Fibroblast of skin of left biceps (primary cell): ENCODE measurements at places on chromosomes 1 and 21.
A peak's percentile ranks its signal among the peaks of the same experiment; 100 is the strongest.

GRCh38 chr1:162997499-162998285, 71.5 kb upstream of the RGS4 start:
- peak; percentile 67 for DNase-seq

GRCh38 chr21:25878344-25878743, 143.6 kb downstream of the GABPA start:
- no peak for DNase-seq

- no peak for DNase-seq
Measured at GRCh38 chr1:203410182-203410900, 59.4 kb upstream of the FMOD start.

- DNase-seq: peak; percentile 52
Measured at GRCh38 chr1:16888860-16889816, 6.6 kb upstream of the RNU1-2 start.

DNA sequence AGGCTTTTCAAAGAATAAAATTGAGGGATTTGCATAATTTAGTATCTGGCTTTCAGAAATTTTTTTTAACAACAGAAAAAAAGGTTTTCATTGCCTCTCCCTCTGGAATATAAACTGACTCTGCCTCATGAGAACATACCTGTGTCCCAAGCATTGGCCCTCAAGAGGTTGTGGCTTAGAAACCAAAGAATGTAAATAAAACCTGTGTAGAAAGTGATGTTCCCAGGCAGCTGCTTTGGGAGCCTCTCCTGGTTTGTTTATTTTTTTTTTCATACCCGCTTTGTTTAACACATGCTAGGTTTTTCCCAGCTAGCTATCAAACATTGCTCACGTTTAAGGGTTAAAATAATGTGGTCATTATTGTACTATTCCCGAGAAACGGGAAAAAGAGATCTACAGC, 40.5 kb upstream of the IFNAR2 start:
- no peak for DNase-seq

GRCh38 chr1:8086055-8086454, 59.9 kb upstream of the ERRFI1 start:
- no peak for DNase-seq

DNA sequence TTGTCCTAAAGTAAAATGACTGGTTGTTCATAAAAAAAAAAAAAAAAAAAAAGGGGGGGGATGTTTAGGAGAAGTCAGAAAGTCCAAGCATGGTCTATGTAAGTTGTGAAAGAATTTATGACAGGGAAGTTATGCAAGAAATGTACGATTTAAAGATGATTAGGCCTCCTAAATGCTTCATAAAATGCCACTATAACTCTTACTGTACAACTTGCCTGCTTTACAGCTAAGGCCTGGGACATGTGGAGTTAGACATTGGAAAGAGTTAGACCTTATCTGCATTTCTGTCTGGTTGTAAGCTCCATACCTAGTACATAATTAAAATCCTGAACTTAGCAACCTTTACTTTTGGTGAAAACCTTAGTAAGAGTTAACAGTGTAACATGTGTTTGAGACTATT, 150.0 kb downstream of the TPR start:
- DNase-seq: no peak

DNA sequence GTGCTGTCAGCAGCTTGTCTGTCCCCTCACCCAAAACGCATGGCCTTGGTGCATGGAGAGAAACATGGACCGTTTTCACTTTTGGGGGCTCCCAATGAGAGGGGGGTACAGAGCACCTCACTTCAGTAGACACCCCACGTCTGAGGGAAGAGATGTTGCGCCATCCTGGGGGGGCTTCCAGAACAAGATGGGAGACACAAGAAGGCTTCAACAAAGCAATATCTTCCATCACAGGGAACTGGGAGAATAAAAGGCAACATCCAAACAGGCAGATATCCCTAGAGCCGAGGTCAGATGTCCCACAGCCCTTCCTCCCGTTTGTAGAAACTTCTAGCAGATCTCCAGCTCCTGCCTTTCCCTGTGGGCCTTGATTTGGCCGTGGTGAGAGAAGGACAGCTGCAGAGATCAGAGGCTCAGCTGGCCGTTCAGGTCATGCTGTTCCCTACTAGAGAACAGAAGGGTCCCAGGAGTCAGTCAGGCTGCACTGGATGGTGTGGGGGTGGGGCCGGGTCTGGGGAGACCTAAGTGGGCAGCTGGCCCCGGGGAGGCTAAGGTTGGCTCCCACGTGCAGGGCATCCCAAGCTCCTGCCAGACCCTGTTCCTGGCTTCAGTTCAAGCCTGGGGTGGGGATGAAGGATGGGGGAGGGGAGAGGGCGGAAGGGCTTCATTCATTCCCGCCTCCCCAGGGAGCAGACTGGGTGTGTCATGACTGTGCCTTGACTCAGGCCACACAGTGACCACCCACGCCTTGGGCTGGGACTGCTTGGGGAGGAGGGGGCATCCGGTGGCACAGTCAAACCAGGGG, 4.4 kb downstream of the PLOD1 start:
- no peak for DNase-seq

DNA sequence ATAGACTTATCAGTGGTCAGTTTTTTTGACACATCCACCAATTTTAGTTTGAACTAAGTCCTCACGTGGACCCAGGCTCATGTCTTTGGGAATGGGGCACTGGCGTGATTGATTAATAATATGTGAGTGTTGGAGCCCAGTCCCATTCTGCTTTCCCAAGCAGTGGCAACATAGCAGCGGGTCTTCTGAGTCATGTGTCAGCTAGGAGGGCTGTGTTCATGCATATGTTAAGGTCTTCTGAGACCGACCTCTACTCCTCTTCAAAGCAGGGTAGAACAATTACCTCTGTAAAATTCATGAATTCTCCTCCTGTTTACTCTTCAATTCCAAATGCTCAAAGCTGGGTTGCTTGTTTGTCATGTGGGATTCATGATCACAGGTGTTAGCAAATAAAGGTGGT, 291.3 kb downstream of the CAMTA1 start:
- no peak for DNase-seq

GRCh38 chr1:219281831-219282230, 108.2 kb downstream of the LYPLAL1 start:
- DNase-seq: no peak

DNA sequence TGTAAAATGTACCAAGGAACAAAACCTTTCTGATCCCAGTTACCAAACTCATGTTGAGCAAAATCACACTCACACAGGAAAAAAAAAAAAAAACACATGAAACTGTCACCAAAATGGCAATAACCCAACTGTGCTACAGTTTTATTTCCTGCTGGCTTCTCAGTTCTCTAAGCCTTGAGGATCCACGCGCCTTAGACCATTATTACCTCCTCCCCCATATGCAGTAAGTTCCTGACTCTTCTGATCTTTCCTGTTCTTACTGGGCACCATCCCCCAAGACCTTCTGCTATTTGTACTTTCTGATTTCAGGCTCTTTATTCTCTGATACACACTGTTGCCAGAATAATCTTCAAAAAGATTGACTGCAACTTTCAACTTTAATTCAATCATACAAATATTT, 79.6 kb downstream of the SLC45A1 start:
- no peak for DNase-seq

DNA sequence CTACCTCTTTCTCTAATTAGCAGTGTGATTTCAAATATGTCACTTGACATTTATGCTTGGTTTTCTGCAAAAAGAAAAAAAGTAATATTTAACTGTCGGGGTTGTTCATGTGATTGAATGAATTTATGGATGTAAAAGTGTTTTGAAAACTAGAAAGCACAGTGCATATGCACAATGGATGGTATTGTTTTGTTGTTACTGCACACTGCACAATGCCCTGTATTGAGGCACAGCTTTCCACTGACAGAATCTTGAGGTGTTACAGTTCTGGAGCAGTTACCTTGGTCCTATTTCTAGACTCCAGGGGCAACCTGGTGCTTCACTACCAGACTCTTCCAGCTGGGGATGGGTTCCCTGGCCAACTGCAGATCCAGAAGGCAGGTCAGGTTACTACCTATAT, 116.8 kb upstream of the L1TD1 start:
- no peak for DNase-seq

DNA sequence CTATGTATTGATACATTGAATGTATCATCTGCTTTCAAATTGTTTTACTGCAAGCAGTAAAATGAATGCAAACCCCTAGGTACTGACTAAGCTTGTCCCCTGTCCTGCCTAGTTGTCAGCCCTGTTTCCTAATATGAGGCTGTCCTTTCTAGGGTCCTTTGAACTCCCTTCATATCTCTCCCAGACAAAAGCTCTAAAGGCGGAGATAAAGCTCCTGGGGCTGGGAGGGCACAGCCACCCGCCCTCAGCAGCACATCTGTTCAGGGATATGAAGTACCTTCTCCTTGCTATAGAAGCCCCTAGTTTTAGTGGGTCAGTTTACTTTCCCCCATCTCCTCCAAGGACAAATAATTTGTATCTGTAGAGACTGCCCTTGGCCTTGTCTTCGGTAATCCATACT, 93.1 kb upstream of the ETS2 start:
- DNase-seq: no peak

DNA sequence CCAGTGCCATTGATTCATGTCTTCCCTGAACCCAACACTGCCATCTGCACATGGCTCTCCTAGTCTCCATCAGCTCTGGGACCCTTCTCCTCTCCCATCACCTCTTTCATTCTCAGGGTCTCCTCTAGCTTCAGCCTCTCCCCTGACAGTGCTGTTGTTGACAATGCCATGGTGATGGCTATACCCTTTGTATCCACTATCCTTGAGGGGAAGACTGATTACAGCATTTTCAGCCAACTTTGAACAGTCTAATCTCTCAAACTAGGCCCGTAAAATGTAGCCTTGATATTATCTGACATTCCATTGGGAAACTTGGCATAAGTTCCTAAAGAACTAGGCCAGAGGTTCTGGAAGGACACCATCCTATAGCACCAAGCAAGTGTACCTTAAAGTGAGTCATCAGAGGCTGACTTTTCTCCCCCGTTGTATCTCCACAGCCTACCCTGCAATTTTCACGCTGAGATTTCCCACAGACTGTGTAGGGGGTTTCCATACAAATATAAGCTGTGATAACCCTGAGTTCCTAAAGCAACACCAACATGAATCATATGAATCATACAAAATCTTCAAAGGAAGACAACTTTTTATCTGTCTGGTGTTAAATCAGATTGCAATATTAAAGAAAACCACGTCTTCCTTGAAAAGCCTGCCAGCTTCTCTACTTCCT, 5.8 kb downstream of the HAO2 start:
- DNase-seq: no peak

DNA sequence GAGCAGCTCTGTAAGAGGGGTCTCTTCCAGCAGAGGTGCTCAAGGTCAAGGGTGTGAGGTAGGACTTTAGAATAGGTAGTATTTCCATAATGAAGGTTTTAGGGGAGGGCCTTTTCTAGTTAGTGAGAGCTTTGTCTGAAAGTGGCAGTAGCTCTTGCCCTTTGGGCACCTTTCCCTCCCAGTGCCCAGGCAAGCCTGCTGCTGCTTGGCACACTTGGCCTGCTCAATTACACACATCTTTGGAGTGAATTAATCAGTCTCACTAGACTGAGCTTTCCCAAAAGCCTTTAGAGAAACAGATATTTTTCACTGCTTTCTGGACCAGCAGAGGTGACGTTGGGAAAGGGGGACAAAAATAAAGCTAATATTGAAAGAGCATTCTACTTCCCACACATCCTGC, 48.0 kb downstream of the MAB21L3 start:
- DNase-seq: no peak

DNA sequence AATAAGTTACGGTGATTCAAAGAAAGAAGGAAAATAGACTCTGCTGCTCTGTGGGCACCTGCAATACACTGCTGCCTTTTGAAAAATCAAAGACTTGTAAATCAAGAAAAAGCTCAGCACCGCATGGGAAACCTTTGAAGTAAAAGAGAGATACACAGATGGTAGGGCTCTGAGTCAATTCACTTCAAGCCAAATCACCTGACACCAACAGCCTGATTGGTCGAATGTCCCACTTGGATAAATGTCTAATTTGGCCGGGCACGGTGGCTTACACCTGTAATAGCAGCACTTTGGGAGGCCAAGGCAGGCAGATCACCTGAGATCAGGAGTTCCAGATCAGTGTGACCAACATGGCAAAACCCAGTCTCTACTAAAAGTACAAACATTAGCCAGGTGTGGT, 19.2 kb upstream of the RCAN3 start:
- DNase-seq: no peak

- peak; percentile 18 for DNase-seq
Measured at GRCh38 chr1:113677250-113678158, 81.8 kb downstream of the PHTF1 start.

DNA sequence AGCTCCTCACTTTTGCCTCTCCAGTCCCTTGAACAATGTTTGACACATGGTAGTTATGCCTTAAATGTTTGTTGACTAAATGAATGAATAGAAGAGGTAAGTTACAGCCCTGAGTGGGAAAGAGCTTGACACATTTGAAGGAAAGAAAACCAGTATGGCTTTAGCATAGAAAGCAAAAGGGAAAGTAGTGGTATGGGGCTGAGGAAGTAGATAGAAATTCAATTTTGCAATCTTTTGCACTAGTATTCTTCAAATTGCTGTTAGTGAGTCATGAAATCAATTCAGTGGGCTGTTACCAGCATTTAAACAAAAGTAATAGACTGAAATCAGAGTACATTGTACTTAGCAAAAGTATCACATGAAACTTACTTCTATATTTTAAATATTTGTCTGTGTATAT, 21.1 kb downstream of the PLA2G4A start:
- no peak for DNase-seq

- DNase-seq: no peak
Measured at GRCh38 chr1:115492880-115493279, 148.9 kb upstream of the VANGL1 start.

DNA sequence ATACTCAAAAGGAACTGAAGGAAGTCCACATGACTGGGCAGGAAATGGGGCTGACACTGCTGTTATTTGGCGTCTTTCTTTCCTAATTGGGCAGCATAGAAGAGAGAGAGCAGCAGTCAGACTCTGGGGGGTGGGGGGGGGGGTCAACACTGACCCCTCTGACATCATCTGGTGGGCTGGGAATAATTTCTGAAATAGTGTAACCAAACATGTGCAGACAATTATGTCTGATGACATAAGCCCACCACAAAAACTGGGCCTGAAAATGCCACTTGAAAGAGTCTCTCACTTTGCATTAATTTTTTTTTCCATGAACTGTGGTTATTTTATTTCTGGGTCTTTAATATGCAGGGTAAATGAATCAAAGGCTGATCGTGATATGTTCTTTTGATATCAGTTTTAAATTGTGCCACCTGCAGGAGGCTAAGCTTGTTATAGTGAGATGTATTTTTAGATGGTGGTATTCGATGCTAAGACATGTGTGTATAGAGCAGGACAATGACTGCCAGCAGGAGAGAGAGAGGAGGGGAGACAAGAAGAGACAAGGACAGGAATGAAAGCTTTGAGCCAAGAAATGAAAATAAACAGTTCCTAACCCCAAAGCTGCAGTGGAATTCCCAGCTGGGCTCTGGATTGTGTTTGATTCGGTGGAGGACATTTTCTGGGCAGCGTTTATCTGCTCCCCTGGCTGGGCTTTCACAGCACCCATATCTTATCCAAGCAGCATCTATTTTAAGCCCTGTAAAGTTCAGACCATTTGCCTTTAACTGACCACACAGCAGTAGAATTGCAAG, 264.7 kb downstream of the PBX1 start:
- no peak for DNase-seq
